ENCODE measurements at places on chromosomes 1 and 21.

DNA sequence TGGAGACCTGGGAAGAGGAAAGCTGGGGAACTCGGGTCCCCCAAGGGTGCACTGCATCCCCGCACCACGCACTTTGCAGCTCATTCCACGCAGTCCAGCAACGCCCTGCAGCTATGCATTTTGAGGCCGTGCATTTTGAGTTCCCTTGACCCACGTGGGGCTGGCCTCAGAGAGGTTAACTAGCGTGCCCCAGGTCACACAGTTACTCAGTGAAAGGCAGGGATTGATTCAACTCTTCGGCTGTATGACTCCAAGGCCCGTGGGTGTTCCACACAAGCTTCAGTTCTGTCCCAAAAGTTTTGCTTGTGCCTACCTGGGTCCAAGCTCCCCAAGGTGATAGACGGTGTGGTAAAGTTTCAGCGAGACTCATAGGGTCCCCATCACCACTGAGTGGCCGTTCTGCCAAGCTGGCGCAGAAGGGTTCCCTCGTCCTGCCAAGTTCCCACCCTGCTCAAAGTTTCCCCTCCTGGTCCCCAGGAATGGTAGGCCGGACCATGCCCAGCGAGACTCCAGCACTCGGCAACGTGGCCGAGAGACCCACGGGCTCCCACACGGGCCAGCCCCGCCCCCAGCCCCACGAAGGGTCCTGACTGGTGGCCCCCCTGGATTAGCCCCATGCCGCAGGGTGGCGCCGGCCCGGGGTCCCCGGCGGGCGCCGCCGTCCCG lies 611 bp downstream of the HSPG2 start:
- DNase-seq: no peak

GRCh38 chr1:110870721-110871388 lies 2.1 kb upstream of the CD53 start:
- DNase-seq: no peak

DNA sequence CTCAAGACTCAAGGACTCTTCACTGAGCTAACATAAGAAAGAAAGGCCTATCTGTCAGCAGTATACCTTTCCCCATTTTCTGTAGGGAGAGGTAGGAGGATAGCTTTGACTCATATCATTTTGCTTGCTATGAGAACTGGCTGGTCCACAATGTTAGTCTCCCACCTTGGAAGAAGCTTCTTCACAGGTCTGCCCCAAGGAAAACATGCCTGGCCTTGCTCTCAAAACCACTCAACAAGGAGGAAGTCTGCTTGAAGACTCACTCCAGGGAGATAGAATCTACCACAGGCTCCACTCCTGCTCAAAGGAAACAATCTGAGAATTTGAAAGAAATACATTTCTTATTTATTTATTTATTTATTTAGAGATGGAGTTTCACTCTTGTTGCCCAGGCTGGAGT lies 29.5 kb upstream of the LAMC1 start:
- DNase-seq: no peak

DNA sequence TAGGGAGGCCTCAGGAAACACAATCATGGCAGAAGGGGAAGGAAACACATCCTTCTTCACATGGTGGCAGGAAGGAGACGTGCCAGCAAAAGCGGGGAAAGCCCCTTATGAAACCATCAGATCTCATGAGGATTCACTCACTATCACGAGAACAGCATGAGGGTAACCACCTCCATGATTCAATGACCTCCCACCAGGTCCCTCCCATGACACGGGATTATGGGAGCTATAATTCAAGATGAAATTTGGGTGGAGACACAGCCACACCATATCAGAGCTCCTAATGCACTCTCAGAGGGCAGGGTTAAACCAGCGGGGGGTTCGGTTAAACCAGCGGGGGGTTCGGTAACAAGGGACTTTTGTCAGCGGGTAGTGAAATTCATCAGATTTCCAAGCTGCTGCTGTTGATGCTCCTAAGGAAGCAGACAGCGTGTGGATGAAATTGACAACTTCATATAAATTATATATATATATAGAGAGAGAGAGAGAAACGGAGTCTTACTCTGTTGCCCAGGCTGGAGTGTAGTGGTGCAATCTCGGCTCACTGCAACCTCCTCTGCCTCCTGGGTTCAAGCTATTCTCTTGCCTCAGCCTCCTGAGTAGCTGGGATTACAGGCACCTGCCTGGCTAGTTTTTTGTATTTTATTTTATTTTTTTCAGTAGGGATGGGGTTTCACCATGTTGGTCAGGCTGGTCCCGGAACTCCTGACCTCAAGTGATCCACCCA lies 4.2 kb downstream of the CSTB start:
- DNase-seq: no peak

DNA sequence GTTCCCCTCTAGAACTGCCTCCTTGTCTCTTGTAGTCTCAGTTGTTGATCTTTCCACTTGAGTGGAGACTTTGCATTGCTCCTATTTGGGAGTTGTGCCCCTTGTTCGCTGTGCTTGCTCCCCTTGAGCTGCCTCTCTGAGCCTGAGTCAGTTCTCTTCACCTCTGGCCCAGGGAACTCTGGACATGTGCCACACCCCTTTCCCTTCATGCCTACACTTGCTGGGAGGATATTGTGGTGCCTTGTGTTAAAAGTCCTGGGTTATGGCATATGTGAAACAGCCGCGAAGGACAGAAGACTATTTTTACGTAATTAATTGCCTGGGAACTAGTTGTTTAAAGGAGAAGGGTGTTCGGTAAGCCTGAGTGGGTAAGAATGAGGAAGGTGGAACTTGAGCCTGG lies 32.2 kb upstream of the RPTN start:
- DNase-seq: no peak

Data from SK-N-DZ (cell line).